AG09319 (cell line): ENCODE measurements at places on chromosomes 2 and 18.
A peak's percentile ranks its signal among the peaks of the same experiment; 100 is the strongest.

DNA sequence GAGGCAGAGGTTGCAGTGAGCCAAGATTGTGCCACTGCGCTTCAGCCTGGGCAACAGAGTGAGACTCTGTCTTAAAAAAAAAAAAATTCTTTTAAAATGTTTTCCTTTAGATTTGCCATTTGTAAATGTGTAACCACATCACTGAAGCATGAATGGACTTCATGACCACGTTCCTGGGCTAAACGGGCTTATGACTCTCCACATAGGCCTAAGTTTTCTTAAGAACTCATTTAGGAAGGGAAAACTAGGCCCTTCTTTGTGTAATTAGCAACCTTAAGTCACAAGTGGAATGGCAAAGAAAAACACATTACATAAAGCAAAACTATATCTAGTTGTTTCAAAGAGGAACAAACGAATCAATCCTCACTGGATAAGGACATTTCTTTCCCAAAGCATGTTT lies 99.5 kb downstream of the MEIS1 start:
- no peak for DNase-seq

DNA sequence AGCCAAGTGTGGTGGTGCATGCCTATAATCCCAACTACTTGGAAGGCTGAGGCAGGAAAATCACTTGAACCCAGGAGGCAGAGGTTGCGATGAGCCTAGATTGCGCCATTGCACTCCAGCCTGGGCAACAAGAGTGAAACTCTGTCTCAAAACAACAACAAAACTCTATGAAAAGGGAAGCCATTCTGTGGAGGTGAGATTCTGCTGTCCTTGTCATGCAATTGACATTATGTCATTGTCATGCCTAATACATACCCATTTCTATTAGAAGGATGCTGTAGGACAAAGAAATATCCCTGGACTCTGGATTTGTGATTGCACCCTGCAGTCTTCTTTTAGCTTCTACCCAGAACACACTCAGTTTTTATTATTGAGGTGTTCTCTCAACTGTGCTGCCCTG lies 8.6 kb downstream of the RASGRP3 start:
- no peak for DNase-seq

DNA sequence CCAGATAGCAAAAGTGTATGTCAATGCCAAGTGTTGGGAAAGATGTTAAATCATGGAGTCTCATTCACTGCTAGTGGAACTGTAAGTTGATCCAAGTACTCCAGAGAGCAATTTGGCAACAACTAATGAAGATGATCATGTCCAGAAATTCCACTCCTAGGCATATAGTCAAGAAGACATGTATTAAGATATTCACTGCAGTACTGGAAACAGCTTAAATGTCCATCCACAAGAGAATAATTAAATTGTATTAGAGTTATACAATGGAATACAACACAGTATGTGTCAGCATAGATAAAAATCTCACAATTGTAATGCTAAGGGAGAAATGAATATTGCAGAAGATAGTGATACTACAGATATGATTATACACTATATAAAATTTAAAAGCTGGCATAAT lies 15.2 kb upstream of the LBH start:
- DNase-seq, result no peak

DNA sequence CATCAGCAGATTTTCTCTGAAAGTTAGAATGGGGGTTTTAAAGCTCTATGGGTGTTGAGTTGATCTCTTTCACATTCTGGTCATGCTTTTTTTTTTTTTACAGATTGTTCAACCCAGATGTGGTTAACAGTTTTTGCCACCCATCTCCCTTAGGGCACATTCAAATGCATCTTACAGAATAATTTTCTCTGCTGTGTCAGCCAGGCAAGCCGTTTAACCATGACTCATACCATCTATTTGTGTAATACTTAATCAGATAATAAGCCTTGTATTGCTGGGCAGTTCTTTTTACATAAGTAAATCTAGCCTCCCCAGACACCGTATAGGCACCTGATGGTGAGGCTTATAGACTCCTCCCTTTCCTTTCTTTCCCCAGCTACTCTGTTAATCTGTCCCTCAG lies 62.0 kb downstream of the TGIF1 start:
- DNase-seq, result peak; percentile 47

DNA sequence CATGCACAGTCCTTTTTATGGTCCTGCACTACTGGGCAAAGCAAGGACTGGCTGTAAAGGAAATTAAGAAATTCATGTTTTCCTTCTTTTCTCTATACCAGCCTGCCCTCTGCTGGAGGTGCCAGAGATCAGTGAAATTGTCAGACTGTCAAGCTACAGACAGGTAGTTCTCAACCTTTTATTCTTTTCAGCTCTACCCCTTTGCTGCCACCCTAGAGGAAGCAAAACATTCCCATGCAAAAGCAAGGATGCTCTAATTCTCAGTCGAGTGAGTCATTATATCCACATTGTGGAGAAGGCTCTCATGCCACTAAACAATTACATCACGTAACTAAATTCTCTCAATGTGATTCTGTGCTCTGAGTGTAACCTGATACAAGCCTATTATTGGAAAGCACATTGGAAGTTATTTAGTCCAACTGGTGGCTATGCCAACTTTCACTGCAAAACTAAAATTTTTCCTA lies 25.0 kb upstream of the RAPGEF4 start:
- peak; percentile 75 for DNase-seq

GRCh38 chr2:43774617-43775016 lies 778 bp downstream of the DYNC2LI1 start:
- DNase-seq, result no peak

DNA sequence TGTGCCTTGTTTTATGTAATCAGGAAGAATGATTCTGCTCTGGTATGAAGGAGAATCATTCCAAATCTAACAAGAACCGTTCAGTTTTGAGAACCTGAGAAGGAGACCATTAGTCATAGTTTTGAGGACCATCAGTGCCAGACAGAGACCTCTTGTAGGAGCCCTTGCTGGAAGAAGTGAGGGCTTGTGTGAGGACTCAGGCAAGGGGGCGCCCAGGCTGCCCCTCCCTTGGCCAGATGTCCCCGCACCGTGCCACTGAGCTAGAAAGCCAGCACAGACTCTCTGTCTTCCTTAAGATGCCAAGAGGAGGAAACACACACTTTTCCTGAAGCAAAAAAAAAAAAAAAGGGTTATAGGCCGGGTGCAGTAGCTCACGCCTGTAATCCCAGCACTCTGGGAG lies 55.7 kb upstream of the SLC39A10 start:
- no peak for DNase-seq

GRCh38 chr18:43635397-43635796 lies 358.1 kb upstream of the SYT4 start:
- no peak for DNase-seq

DNA sequence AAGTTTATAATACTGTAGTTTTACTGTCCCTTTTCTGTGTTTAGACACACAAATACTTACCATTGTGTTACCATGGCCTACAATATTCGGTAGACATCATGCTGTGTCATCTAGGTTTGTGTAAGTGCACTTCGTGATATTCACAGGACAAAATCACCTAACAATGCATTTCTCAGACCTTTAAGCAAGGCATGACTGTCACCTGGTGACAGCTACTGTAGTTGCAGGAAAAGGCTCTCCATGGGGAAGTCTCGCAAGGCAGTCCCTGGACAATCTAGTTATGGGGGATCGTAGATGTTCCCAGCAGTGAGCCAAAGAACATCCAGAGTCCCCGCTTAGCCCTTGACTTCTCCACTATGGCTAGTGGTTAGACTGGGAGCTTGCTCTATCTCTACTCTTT lies 73.1 kb downstream of the EIF2AK3 start:
- DNase-seq, result no peak

- no peak for DNase-seq
Measured at GRCh38 chr18:76497021-76497420, 2.0 kb upstream of the ZNF516 start.

GRCh38 chr2:95165030-95165370 lies 609 bp upstream of the ZNF2 start:
- no peak for DNase-seq

GRCh38 chr2:37776487-37776886 lies 105.0 kb upstream of the CDC42EP3 start:
- DNase-seq, result no peak

DNA sequence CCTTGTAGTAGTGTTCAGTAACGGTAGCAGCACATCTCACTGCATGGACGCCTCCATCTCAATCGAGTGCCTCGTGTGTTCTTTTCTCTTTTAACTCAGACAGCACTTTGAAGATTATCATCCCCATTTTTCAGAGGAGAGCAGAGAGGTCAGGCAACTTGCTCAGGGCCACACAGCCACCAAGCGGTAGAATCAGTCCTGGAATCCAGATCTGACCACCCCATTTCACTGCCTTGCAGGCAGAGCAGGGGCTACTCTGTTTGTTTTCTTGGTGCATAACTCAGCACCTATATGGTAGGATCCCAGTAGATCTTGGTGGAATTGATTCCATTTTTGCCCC lies 129.5 kb downstream of the SMAD7 start:
- no peak for DNase-seq

DNA sequence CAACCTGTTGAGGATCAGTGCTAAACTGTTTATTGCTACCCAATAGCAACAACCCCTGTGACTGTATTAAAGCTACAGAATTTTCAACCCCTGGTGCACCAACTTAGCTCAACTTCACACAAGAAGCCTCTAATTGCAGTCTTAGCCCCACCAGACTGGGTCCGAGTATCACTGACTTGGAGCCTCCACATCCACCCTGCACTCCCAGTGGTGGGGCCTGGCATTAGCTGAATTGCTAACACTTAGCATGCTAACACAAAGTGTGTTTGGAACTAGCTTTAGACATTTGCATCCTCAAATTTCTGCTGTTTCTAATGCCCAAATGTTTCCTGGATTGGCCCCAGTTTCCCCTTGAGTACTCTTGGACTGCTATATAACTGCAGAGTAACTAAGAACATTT lies 298.6 kb downstream of the AGPS start:
- DNase-seq, result no peak

- no peak for DNase-seq
Measured at GRCh38 chr2:223654384-223654915, 52.3 kb upstream of the SCG2 start.
